ENCODE measurements at places on chromosomes 5 and 9. TPM values are rescaled to one million over a fixed set of nuclear protein-coding genes. Genes with fewer than 3 reads are reported as not detected.

The CDX1 gene
- total RNA-seq = not detected

The PAX5 gene
- total RNA-seq = not detected

The EQTN gene
- not detected for total RNA-seq

The CATSPER3 gene
- total RNA-seq = 0.13 TPM

The CNOT6 gene
- 7.5 TPM for total RNA-seq

The OR1N1 gene
- not detected for total RNA-seq

The SLC6A19 gene
- not detected for total RNA-seq

The SOX30 gene
- total RNA-seq = not detected

The FBXO4 gene
- total RNA-seq = 8.9 TPM

The IL4 gene
- total RNA-seq = not detected

The RHOBTB3 gene
- 51.4 TPM for total RNA-seq

The QRFP gene
- total RNA-seq = not detected
